ENCODE measurements at places on chromosomes 11 and 22.

- no peak for DNase-seq
These were observed 300.5 kb downstream of the NTM start for GRCh38 chr11:131670876-131671275.

DNA sequence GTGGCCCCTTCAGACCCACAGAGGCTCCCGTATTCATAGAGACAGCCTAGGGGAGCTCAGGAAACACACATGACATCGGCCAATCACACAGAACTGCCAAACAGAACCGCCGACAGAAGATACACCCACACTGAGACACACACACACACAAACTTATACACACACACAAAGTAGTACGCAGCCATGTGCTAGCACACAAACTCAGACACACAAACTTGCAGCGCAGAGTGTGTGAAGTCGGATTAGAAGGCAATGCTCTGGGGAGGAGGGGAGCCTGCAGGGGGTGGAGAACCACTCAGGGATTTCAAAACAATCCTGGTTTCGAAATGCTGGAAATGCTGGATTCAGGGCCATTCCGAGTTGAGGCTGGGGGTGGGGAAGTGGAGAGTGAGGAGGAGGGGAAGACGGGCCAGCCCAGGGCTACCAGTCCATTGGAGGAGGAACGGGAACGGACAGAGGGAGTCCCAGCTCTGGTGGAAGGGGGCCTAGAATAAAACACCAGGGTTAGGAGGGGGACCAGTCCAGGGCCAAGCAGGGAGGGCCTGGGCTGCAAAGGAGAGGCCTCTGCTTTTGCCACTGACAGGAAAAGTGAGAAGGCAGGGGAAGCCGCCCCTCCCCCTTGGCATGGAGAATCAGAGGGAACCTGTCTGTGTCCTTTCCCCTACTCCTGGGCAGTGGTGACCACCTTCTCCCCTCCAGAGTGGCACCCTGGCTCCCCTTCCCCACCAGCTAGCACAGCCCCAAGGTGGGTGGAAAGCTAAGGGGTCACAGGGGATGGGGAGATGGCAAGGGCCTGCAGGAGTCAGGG lies 4.4 kb downstream of the BCL9L start:
- no peak for DNase-seq

DNA sequence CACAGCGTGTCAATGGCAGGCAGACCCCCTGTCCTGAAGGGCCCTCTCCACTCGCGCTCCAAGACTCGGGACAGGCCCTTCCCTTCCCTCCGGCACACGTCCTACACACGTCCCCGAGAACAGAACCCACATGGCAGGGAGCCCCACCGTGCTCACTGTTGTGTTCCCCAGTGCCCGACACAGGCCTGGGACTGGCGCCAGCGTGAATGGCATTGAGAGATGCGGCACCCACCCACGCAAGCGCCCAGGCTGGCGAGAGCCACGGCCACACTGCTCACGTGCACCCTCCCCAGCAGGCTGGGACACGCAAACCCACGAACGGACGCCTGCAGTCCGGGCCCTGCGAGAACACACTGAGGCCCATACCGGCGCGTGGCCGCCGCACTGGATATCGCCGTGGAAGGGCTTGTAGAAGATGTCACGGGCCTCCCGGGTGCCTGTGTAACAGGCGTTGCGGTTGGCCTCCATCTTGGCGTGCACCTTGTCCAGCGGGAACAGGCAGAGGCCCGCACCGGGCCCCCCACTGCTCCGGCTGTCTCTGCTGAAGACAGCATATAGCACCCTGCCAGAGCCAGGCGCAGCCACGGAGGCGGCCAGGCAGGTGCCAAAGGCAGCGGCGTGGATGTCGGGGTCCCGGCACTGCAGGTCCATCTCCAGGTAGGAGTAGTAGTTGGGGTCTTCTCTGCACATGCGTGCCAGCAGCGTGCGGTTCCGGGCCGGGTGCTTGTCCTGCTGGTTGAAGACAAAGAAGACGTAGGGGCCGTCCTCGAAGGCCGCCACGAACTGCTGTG lies 18.1 kb downstream of the PLXNB2 start:
- DNase-seq = no peak

DNA sequence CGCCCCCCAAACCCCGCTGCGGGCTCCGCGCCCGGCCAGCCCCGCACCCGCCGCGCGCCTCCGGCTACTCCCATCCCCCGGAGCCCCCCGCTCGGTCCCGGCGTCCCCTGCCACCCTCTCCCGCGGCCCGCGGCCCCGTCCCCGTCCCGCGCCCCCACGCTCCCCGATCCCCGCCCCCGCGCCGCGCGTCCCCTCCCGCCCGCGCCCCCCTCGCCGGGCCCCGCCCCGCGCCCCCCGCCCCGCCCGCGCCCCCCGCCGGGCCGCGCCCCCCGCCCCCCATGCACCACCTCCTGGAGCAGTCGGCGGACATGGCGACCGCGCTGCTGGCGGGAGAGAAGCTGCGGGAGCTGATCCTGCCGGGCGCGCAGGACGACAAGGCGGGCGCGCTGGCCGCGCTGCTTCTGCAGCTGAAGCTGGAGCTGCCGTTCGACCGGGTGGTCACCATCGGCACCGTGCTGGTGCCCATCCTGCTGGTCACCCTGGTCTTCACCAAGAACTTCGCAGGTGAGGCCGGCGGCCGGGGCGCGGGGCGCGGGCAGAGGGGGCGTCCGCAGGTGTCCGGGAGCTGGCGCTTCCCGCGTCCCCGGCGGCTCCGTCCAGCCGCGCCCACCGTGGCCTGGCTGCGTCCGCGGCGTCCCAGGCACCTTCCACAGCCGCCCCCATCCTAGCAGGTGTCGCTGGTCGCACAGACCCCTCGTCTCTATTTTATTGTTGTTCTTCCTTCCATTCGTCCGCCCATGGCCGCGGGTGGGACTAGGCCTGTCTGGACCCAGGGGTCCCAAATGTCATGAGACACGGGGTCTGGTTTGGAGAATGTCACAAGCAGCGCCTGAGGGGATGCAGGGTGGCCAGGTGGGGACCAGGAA lies at the start of gene PANX2:
PANX2 (plus strand) TSS at position 279 of the 866 bp plus-strand sequence; CDS start at position 279, 0 bp downstream.
- peak; percentile 24 for DNase-seq

GRCh38 chr11:123302751-123303195 lies 107.7 kb upstream of the CLMP start:
- no peak for DNase-seq

GRCh38 chr11:72676861-72677341 lies 2.7 kb upstream of the PDE2A start:
- DNase-seq = no peak

DNA sequence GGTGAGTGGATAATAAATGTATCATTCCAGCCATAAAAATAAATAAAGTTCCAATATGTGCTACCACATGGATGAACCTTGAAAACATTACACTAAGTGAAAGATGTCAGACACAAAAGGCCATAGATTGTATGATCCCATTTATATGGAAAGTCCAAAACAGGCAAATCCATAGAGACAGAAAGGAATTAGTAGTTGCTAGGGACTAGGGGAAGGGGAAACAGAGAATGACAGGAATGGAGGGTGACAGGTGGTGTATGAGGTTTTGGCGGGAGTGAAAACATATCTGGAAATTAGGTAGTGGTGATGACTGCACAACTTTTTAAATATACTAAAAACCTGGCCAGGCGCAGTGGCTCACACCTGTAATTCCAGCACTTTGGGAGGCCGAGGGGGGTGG lies 15.2 kb upstream of the CARD10 start:
- peak; percentile 96 for DNase-seq

DNA sequence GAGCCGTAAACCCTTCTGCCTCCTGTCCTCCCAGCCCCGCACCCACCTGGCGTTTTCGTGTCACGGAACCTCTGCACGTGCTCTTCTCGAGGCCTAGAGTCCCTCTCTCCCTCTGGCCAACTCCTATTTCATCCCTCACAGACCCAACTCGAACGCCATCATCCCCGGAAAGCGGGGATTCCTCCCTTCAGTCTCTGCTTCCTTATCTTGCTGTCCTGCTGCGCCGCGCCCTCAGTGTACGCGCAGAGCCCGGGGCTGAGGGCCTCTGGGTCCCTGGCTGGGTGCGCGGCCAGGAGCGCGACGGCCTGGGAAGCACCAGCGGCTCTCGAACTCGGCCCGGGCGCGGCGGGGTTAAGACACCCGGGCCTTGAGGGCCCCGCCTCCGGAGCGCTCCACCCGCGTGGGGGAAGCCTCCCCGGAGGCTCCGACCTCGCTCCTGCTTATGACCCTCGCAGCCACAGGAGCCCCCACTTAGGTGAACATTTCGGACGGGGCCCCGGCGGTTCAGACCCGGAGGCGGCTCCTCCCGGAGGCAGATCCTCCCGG lies 398 bp upstream of the ATG16L2 start:
- peak; percentile 81 for DNase-seq

DNA sequence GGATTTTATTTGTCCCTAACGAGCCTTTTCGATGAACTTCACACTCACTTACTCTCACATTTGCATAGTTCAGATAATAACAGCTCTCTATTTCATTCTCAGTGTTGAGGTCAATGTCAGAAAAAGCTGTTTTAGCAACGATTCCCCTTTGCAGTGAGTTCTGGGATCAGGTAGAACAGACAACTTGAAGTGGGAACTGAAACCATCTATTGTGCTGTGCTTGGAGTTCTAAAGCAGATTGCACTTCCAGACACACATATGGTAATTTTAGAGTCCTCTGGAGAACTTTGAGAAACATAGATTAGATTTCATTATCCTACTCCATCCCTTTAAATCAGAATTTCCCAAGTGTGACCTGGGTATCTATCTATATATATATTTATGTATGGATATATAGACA lies 124.6 kb upstream of the BLID start:
- no peak for DNase-seq

DNA sequence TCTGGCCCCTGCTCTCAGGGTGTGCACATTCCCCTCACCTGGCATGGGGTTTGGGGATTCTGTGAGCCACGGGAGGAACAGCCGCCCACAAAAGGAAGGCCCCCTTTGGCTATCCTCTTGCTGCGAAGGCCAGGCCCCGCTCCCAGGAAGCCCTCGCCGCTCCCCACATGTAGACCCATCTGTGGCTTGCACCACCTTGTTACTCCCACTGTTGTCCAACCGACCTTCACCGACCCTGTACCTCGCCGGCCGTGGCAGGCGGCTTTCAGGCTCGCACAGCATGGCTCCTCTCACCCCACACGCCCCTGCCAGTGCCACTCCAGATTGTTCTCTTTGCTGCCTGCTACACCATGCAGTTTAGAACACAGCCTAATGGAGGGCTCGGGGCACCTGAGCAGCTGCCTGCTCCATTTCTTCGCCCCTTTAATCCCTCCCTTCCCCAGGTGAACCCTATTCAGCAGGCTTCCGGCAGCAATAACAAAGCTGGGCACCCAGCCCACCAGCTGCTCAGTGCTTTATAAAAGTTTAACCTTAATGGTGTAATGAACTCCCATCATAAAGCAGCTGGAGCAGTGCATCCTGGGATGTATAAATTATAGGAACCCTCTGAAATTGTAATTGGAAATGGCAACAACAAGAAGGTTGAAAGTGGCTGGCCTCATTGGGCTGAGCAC lies 10.7 kb downstream of the DAGLA start:
- peak; percentile 77 for DNase-seq

- DNase-seq = no peak
These were observed 342.1 kb downstream of the CTTN start for GRCh38 chr11:70740488-70740851.

- DNase-seq = no peak
These were observed 55.4 kb downstream of the ST14 start for GRCh38 chr11:130214861-130215530.

DNA sequence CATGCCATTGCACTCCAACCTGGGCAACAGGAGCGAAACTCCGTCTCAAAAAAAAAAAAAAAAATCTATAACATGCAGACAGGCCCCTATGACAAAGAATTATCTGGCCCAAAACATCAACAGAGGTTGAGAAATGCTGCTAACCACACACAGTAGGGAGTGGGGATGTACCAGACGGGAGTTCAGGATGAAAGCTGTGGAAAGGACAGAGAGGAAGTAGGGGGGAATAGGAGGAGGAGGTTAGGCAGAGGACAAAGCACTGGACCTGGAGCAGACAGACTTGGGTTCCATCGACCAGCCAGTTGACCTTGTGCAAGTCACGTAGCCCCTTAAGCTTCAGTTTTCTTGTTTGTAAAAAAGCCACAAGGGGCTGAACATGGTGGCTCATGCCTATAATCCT lies 12.5 kb downstream of the LRP4 start:
- DNase-seq = no peak

DNA sequence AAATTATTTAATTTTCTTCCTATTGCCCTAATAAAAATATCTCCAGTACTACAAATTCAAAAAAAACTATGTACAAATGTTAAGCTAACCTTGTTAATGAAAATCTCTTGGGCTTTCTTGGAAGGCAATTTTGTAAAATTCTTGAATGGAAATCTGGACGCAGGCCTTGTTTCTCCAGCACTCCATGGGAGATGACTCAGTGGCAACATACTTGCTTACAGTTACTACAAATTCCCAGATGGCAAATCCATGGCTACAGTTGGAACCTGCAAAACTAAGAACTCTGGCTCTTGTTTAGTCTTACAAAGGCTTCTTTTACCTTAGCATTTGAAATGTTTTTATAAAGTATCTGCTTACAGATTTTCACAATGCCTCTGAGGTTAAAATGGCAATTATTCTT lies 725.2 kb downstream of the DLG2 start:
- DNase-seq = no peak

- DNase-seq = no peak
These were observed 1086.1 kb downstream of the BRD1 start for GRCh38 chr22:48741540-48741939.

- DNase-seq = peak; percentile 22
These were observed at the start of gene MAPK12 for GRCh38 chr22:50261615-50262459. Gene MAPK12, minus strand, starts transcription at chr22:50261683. Its CDS starts 174 bp downstream, at chr22:50261509.

GRCh38 chr11:10498426-10499250 lies 42.3 kb downstream of the RNF141 start:
- no peak for DNase-seq

DNA sequence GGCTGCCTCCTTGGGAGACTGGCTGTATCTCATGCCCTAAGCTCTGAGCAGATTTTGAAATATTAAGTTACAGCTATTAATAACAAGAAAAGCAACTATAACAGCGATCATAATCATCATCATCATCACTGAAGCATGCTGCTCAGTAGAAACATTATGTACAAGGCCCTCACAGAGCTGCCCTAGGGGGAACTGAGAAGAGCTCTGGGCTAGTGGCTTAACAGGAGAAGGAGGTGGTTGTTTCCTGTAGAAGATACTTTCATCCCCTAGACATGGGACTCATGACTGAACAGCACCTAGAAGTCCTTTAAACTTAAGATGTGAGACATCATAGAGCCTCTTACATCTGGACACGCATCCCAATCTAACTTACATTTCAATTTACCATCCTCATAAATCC lies 332.8 kb upstream of the PLET1 start:
- peak; percentile 21 for DNase-seq

DNA sequence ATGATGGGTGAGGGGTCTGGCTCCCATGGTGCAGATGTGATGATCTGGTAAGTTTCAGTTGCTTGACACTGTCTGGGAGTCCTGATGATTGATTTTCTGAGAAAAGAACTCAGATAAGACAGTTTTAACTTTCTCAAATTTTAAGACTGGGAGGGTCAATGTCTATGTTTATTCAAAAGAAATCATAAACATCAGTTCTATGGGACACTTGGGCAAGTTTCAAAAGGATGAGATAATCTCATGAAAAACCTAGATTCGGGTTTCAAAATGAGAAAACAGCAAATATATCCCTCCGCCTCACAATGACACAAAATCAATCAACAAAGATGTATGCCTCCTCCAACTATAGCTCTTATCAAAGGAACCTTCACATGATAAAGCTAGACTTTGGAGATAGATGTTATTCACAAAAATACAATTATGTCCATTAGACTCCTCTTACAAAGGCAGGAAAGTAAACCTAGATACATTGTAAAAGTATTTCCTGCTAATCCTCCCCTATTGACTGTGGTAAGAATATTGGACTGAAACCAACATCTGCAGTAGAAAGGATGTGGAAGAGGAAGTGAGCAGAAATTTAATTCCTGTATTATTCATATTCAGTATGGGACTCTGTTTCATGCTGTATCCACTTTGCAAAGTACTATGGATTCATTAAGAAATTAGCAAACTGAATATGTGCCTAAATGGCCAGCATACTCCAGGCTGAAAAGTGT lies 21.6 kb downstream of the SVIP start:
- DNase-seq = no peak
